GM10248 (cell line): ENCODE measurements at places on chromosomes 2 and 18.

DNA sequence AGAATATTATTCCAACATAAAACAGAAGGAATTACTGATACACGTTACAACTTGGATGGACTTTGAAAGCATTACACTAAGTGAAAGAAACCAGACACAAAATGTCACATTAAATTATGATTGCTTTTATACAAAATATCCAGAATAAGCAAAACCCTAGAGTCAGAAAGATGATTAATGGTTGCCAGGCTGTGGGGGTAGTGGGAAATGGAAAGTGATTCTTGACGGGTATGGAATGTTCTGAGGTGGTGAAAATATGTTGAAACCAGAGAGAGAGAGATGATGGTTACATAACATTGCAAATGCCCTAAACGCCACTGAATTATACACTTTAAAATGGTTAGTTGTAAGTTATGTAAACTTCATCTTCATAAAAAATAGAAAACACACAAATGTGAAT is 1057.2 kb upstream of the TMEFF2 start:
- DNase-seq = no peak

- no peak for DNase-seq
These were observed 5.0 kb downstream of the ZNF516 start for GRCh38 chr18:76490033-76490432.

GRCh38 chr2:85961053-85961452 is 72.3 kb upstream of the ST3GAL5 start:
- DNase-seq = no peak

- DNase-seq = no peak
These were observed 67.5 kb upstream of the FOSL2 start for GRCh38 chr2:28325173-28325566.

DNA sequence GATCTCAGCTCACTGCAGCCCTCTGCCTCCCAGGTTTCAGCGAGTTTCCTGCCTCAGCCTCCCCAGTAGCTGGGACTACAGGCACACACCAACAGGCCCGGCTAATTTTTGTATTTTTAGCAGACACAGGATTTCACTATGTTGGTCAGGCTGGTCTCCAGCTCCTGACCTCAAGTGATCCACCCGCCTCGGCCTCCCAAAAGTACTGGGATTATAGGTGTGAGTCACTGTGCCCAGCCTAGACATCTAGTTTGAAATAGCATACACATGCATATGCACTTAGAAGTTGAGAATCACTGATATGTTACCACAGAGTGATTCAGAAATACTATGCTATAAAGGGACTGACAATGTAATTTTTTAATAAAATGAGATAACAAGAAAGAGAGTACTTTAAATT is 69.8 kb upstream of the CDKL4 start:
- no peak for DNase-seq

- no peak for DNase-seq
These were observed 97.0 kb upstream of the FN1 start for GRCh38 chr2:215532844-215533243.

DNA sequence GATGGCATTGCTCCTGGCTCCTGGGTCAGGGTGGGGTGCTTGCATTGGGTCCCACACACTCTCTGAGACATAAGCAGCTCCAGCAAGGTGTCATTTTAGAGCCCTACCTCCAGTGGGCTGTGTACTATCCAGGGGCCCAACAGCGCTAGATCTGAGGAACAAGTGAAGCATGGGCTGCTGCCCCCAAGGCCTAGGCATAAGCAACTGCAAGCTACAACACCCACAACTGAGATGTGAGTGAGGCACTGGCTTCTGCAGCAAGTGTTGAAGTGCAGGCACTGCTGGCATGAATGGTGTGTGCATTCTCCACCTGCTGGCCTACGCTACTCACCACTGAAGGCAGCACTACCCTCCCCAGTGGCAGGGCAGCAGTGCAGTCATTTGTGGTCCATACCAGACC is 81.0 kb upstream of the STK39 start:
- DNase-seq = no peak

DNA sequence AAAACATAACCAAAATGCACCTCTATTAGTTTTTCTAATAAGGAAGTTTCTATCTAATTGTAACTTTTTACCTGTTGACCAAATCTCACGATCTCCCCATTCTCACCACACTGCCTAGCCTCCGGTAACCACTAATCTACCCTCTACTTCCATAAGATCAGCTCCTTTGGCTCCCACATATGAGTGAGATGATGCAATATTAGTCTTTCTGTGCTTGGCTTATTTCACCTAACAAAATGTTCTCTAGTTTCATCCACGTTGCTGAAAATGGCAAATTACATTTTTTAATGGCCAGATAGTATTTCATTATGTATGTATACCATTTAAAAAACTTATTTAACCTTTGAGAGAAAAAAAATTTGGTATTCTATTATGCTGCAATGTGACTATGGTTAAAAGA is 379.0 kb upstream of the NXPH2 start:
- no peak for DNase-seq

DNA sequence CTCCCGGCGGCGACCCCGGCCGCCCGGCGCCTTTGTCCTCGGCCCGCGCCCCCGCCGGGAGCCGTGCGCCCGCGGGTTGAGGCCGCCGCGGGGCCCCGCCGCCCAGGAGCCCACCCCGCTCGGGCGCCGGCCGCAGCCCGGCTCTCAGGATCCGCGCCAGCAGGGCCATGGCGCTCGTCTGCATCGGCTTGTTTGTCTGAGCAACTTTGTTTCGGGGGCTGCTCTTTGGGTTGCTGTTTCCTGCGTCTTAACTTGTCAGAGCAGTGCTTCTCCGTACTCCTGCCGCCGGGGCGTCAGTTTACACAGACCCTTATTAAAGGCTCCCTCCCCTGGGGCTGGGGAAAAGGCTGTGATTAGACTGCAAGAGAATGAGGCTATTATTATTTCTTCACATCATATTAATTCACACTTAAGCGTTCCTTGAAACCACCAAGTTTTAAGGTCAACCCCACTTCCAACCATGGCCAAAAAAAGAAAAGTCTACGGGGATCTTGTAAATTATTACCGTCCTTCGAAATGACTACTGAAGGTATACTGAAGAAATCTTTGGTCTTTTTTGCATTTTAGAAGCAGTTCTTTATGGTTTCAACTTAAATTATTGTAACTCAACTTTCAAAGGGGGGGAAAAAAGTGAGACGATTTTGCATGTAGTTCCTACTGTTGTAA is at the start of gene CYP27C1:
TSS of gene CYP27C1 (minus strand) at position 198 of the 666 bp plus-strand sequence. CDS start at position 169, 29 bp downstream.
- no peak for DNase-seq

GRCh38 chr2:151350579-151351195 is 6.7 kb upstream of the TNFAIP6 start:
- no peak for DNase-seq

- no peak for DNase-seq
These were observed 42.7 kb downstream of the NPPC start for GRCh38 chr2:231883468-231883881.

- DNase-seq = no peak
These were observed 359.8 kb downstream of the ALK start for GRCh38 chr2:29561628-29562027.

- no peak for DNase-seq
These were observed 58.7 kb downstream of the GNAL start for GRCh38 chr18:11747731-11748130.

DNA sequence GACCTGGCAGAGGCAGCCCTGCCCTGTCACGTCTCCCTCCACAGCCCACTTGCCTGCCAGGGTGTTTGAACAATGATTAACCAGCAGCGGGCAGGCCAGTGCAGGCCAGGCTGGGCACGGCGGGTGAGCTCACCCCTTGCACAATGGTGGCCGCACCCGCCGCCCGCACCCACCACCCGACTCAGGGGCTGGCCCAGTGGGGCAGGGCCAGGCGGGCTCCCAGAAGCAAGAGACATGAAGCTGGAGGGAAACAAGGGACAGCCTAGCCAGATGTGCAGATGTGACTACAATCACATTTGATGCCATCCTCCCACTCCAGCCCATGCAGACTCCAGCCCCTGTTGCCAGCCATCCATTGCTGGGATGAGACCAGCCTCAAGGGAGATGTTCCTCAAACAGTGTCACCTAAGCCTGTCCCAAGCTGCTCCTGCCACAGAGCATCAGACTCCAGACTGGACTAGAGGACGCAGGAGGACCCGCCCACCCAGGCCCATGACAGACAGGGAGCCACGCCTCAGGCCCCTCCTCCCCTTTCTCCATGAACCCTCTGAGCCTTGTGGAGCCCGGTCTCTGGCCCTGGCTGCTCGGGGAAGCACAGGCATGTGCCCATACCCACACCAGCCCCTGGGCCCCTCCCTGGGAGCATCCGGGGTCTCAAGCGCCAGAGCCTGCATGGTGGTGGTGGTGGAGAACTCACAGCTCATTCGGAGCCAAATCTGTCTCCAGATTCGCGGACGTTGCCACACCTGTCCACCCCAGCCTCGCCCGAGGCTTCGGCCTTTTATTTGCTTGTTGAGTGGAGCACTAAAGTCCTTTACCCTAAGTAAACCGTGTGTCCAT is 45.0 kb downstream of the SDC1 start:
- no peak for DNase-seq

DNA sequence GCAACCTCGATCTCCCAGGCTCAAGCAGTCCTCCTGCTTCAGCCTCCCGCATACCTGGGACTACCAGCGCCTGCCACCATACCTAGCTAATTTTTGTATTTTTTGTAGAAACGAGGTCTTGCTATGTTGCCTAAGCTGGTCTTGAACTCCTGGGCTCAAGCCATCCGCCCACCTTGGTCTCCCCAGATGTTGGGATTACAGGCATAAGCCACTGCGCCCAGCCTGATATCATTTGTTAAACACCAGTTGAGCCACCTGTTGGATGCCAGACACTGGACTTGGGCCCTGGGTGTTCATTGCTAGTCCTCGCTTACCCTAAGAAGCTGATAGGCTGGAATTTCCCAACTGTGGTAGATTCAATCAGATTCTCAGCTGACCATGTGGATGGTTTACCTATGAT is 79.8 kb downstream of the ITGB1BP1 start:
- no peak for DNase-seq

GRCh38 chr18:7879717-7880116 is 312.6 kb downstream of the PTPRM start:
- no peak for DNase-seq

DNA sequence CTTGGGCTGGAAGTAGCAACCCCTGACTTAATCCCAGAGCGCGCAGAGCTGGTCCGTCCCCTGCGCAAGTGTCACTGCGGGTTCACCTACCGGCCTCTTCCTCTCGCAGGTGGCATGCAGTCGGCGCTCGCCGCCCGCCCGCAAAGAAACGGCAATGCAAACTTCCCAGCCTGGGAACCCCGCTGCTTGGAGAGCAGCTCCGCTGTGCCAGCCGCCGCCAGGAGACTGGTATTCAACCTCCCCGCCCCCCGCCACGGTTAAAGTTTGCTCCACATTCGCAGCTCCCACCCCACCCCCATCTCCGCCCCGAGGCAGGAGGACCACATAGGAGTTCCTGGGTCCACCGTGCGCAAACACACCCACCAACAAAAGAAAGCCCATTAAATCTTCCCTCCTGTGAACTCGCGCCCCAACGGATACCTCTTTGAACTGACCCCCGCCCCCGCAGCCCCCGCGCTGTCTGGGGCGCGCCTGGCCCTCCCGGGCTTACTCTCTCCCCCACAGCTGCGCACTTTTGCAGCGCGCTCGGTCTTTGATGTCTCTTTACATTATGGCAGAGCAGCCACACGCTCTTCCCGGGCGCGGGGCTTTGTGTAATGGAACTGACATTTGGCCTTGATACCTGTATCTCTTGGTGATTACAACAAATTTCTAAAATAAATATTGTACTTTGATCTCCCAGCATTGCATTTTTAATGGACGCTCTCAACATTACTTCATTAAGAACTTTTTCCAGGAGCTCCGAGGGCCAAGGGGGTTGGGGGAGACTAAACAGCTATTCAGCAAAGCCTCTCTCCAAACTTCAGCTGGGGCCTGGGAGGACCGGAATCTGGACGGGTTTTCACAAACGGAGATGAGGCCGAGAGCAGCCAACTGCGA is 3.1 kb upstream of the SP5 start:
- no peak for DNase-seq

GRCh38 chr2:146587291-146587713 is 1257.5 kb upstream of the ACVR2A start:
- DNase-seq = no peak

GRCh38 chr2:164773635-164774034 is 68.0 kb downstream of the COBLL1 start:
- no peak for DNase-seq

DNA sequence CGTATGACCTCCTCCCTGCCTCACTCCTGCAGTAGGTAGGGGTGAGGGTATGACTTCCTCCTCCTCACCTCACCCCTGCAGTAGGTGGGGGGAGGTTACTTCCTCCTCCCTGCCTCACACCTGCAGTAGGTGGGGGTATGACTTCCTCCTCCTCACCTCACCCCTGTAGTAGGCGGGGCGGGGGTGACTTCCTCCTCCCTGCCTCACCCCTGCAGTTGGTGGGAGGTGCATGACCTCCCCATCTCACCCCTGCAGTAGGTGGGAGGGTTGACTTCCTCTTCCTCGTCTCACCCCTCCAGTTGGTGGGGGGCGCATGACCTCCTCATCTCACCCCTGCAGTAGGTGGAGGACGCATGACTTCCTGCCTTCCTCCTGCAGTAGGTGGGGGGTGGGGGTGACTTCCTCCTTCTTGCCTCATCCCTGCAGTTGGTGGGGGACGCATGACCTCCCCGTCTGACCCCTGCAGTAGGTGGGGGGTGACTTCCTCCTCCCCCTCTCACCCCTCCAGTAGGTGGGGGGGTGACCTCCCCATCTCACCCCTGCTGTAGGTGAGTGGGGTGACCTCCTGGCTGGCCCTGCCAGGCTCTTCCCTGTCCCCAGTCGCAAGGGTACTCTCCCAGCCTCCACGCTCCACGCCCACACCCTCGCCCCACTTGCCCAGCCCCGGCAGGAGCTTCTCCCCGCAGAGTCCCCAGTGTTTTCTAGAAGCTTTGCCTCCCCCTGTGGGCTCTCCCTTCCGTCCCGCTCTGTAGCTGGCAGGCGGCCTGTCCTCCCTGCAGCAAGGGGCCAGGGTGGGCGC is 39.3 kb downstream of the TSHZ1 start:
- no peak for DNase-seq

DNA sequence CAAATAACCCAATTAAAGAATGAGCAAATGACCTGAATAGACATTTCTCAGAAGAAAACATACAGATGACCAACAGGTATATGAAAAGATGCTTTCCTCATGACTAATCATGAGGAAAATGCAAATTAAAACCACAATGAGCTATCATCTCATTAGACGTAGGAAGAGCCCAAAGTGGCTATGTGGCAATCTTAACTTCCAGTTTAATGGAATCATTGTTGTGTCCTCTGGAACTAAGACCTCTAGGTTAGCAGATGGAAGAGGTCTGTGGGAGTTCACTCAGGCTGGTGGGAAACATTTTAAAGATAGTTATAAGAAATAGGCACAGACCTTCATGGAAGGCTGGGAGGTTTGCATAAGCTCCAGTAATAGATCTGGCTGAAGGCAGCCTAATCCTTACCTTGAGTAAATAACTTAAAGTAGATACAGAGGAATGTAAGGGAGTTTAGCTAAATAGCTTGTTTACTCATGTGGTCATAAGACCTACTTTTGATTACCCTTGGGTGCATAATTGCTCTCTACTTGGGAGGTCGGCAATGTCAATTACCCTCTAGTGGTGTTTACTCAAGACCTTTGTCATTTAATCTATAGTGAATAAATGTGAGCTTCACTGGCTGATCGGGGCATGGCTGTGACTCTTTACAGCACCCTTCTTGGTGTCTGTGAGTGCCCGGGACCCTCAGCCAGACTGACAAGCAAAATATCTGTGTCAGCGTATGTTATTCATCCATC is 119.0 kb downstream of the GULP1 start:
- DNase-seq = no peak
